ENCODE measurements at places on chromosomes 4 and X. TPM values are rescaled to one million over a fixed set of nuclear protein-coding genes. Genes with fewer than 3 reads are reported as not detected.

GRCh38 chrX:331151-331824, 12.7 kb upstream of the GTPBP6 start:
- no peak for DNase-seq

CENPI gene
- total RNA-seq: 14.4 TPM

DNA sequence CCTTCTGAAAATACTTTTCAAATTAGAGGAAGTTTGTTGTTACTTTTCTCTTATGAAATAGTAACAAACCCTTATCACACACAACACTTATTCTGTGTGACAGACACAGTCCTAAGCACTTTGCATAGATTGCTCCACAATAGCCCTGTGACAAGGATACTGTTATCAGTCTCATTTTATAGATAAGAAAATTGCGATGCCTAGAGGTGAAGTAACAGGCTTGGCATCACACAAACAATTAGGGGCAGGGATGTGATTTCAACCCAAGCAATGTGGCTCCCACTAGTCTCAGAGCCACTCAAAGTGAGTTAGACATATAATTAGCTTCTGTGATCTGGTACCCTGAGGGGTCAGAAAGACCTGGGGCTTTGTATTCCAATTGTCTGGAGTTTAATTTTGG, 339.9 kb downstream of the FBXO8 start:
- no peak for DNase-seq

ENPEP gene
- 2.7 TPM for total RNA-seq

GRCh38 chrX:74230094-74230493, 73.9 kb upstream of the ZCCHC13 start:
- no peak for DNase-seq

CT83 gene
- not detected for total RNA-seq

HSFX2 gene
- total RNA-seq: 0.54 TPM

EGF gene
- total RNA-seq: 0.45 TPM

- no peak for DNase-seq
Observed at GRCh38 chr4:143183513-143184216, 1.1 kb upstream of the USP38 start.

HGFAC gene
- 4.2 TPM for total RNA-seq

DNA sequence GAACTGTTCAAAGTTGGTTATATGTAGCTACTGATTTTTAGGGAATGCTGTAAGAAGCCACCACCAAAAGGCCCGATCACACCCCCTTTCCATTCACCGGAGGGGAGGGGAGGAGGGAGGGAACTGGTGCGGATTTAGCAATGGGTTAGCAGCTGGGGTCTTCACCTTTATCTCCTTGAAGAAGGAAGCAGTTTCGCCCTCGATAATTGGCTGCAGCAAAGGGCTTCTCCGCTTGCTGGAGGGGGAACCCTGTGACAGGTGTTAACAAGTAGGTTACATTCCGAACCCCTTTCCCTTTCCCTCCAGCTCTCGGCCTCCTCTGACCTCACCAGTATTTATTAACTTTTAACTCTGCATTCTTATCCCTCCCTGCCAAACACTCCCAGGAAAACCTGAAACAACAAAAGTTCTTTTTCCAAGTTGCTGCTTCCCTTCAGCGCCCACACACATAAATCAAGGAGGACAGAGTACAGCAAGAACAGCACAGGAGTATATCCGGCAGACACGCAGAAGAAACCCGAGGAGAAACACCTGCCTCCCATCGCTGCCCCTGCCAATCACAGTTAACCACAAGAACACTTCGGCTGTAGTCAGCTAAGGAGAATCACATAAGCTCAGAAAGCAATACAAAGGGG, 39.8 kb upstream of the NAP1L5 start:
- no peak for DNase-seq

- no peak for DNase-seq
Observed at GRCh38 chr4:83054928-83055327, 19.9 kb downstream of the COPS4 start.

DNA sequence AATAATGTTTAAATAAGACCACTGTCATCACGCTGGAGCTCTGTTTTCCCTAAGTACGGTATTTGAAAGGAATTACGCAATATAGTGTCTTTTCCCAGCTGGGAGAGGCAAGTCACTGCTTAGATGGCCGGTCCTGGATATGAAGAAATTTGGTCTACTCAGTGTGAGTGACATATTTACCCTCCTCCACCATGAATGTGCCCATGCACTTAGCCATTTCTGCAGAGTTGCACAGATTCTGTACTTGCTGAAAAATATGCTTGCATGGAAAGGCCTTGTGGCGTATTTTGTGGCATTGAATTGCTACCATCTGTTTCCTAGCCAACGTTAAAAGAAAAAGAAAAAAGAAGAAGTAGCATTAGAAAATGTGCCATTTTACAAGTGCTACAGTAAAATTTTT, 73.1 kb downstream of the ADGRL3 start:
- DNase-seq: no peak

VGLL1 gene
- total RNA-seq: not detected

- no peak for DNase-seq
Observed at GRCh38 chrX:110346681-110347080, 12.0 kb upstream of the RTL9 start.

- DNase-seq: no peak
Observed at GRCh38 chr4:173492315-173492714, 37.7 kb downstream of the HAND2 start.

GRCh38 chr4:121122661-121123060, 41.5 kb downstream of the TNIP3 start:
- no peak for DNase-seq

DNA sequence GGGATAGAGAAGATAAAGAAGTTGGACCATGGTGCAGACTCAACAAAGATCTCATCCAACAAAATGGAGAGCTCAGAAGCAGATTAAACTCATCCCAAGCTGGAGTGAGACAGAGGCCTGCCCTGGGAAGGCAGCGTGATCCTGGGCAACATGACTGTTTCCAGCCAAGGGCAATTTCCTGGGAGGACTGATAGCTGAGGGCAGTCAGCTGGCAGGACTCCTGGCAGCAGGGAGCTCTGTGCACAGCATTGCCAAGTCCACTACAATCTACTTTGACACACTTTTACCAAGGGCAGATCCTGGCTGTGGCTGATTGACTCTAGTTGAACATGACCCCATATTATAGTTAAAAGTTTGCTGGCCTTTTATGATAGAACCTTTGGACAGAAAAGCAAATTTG, 357.3 kb upstream of the RASGEF1B start:
- DNase-seq: peak; percentile 51

DNA sequence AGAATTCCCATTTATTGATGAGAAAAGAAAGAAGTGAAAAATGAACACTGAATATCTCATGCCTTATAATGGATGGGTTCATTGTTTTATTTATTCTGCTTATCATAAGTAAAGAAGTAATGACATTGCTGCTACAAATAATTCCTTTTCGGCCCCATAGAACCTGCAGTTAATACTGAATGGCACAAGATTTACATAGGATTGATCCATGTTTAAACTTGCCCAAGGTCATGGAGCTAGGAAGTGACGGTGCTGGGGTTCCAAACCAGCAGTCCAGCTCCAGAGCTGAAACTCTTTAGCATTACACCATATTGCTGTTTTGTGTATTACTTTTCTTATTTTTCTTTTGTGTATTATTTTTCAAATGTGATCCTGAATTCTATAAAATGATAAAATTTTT, 30.2 kb upstream of the PRSS48 start:
- DNase-seq: no peak

KIF4A gene
- 5.7 TPM for total RNA-seq

DCK gene
- 40.6 TPM for total RNA-seq

Measured in cerebellum (tissue), 4 donors.